Brain pericyte (primary cell): ENCODE measurements at places on chromosomes 16 and 17.

GRCh38 chr17:146546-146945, 9.2 kb downstream of the SCGB1C2 start:
- DNase-seq, result no peak

GRCh38 chr16:73054813-73055482, 7.0 kb upstream of the ZFHX3 start:
- DNase-seq, result no peak

DNA sequence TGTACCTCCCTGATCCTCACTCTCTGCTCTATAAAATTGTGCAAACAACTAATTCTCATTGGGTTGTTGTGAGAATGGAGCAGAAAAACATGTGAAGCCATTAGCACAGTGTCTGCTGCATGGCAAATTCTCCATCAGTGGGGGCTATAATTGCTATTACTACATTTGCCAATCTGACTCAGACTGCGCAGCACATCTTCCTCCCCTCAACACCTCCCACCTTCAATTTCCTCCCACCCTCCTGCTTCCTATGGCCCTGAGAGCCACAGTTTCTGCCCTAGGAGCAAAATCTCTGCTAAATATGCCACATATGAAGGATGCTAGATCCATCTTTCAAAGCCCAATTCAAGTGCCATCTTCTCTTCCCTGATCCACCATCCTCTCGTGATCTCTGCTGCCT, 37.0 kb downstream of the ABCC12 start:
- DNase-seq, result no peak

DNA sequence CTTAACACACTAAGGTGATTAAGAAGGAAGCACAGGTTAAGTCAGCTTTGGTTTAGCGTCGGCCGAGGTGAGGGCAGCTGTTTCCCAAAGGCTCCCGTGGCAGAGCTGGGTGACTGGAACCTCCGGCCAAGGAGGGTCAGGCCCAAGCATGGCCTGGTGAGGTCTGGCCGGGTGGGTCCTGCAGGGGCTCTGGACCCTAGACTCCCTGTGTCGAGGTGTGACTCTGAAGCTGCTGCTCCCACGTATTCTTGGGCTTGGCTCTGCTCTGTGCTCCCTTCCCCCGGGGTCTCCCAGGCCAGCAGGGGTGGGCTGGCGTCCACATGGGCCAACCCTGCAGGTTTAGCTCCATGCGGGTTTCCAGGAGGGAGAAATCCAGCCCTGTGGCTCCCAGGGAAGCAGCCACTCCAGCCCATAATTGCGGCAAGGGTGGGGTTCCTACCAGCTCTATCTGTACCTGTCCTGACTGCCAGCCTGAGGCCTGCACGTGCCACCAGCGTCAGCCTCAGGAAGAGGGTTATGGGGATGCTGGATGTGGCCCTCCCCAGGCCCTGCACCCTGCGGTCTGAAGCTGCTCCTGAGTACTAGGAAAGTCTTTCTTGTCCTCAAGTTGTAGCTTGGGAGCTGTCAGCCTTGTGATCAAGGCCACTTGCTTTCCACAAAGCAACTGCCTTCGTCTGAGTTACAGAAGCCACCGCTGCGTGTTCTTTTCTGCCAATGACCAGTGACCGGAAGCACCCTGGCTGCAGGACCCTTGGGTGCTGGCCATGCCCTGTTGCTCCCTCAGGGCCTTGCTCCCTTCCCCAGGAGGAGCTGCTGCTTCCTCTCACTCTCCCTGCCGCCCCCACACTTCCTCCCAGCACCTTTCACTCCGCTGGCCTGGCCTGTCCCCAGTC, 4.8 kb downstream of the CDK5R1 start:
- DNase-seq, result no peak

DNA sequence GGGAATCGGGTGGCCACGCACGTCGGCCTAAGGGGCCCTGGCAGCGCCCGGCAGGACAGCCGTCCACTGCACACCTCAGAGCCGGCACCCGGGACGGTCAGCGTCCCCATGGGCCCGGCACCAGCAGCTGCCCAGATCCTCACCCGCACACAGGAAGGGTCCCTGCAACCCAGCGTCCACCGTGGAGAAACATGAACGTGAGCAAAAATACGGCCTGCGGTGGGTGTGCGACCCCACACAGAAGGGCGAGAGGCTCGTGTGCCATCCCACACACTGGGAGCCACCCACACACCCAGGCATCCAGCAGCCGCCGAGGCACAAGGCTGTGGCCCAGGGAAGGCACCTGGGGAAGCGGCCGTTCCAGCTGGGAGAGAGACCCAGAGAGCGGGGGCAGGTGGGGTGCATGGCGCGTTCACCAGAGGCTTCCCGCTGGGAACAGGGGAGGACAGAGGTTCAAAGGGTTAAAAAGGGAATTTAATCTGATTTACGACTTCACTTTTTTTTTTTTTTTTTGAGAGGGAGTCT, 6.4 kb downstream of the PIEZO1 start:
- no peak for DNase-seq

DNA sequence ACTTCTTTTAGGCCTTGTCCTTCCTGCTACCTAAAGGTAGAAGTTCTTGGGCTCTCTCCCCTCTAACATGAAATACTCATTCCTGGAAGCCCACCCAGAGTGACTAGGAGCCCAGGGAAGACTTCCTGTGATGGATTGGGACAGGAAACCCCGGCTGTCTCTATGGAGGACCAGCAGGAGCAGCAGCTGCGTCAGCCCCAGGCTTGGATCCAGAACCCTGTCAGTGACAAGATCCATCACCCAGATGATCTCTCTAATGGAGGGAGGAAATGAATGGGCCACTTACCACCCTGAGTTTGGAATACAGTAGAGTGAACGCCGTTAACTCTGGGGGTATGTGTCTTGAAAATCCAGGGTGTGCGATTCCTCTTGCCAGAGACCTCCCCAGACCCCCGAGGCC, 195.7 kb upstream of the WSCD1 start:
- DNase-seq, result no peak

GRCh38 chr16:19861811-19862327, 22.8 kb downstream of the GPRC5B start:
- DNase-seq, result no peak

GRCh38 chr16:87410530-87410929, 18.4 kb downstream of the MAP1LC3B start:
- no peak for DNase-seq

- DNase-seq, result no peak
Measured at GRCh38 chr16:63301349-63301748, 1265.1 kb upstream of the CDH8 start.

DNA sequence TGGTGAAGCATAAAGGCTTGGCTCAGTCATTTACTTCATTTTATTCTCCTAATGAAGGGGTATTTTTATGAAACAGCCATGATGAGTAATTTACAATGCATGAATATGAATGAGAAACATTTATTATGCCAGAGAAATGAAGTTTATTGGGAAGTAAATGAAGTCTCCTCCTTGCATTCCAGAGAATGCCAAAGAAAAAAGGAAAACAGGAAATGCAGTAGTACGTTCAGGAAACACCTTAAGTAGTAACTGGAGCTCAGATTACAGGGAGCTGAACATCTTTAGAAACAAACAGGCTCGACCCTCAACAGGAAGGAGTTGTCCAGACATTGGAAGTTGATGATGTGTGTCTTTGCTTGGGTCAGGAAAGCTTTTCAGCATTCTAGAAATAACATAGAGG, 4.6 kb downstream of the KRT34 start:
- no peak for DNase-seq

- no peak for DNase-seq
Measured at GRCh38 chr17:9021992-9022572, 772 bp downstream of the NTN1 start.

DNA sequence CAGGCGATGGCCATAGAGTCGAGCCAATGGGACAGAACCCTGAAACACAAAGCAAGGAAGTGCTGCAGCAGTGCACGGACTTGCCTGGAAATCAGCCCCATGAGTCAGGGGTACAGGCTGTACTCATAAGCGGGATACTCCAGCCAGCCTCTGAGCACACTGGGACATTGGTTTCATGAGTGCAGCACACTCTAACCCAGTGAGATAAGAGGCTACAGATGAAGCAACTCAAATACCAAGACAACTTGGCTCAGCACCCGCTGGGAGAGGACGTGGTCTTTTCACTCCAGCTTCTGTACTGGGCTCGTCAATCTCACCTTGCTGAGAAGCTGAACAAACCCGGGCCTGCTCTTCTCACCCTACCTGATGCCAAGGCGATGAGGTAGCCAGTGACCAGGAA, 98.2 kb downstream of the AXIN2 start:
- no peak for DNase-seq

- no peak for DNase-seq
Measured at GRCh38 chr17:76191896-76192295, 48.4 kb downstream of the RNF157 start.

DNA sequence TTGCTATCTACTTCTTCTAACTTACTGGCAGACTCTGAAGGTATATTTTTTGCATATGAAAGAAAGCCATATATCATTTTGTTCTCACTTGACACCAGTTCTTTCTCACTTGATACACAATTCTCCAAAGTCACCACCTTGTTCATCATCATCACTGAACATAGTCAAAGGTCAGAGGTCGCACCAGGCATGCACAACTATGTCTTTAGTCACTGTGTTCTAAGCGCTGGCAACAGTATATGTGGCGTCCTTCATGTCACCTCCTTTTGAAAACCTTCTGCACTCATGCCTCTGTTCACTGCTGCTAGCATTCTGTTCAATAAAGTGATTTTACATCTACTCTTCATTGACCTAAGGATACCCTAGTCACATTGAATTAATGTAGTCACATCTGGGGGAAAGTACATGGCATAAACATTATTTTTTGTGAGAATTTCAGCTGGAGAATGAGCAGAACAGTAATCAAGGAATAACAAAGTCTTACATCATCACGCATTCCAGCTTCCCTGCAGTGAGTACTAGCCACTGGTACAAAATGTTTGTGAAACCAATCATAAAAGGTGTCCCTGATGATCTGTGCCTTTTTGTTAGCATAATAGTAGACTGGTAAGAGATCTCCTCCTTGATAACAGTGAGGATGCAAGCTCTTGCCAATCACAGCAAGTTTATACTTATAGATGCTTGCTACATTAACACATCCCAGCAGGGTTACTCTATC, 20.5 kb upstream of the TBX4 start:
- DNase-seq, result no peak

GRCh38 chr17:45168991-45169752, 7.5 kb downstream of the HEXIM2 start:
- DNase-seq, result no peak

GRCh38 chr17:74094651-74095050, 108.8 kb upstream of the RPL38 start:
- DNase-seq, result no peak

- no peak for DNase-seq
Measured at GRCh38 chr17:42072323-42073187, 22.2 kb upstream of the C17orf113 start.

GRCh38 chr16:74252329-74252728, 44.3 kb upstream of the PSMD7 start:
- DNase-seq, result no peak

- DNase-seq, result no peak
Measured at GRCh38 chr17:78381601-78382232, 3.3 kb downstream of the PGS1 start.

DNA sequence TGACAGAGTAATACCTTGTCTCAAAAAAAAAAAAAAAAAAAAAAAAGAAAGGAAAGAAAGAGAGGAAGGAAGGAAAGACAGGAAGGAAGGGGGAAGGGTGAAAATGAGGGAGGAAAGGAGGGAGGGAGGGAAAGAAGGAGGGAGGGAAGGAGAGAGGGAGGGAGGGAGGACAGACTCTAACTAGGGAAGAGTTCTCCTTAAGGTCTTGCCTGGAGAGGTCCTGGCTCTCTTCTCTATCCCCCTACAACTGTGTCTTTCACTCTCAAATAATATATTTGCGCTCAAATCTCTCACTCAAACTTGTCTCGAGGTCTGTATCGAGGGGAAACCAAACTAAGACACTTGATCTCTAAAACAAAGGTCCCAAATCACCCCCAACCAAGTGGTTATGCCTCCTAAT, 35.6 kb downstream of the WDR59 start:
- DNase-seq, result no peak

DNA sequence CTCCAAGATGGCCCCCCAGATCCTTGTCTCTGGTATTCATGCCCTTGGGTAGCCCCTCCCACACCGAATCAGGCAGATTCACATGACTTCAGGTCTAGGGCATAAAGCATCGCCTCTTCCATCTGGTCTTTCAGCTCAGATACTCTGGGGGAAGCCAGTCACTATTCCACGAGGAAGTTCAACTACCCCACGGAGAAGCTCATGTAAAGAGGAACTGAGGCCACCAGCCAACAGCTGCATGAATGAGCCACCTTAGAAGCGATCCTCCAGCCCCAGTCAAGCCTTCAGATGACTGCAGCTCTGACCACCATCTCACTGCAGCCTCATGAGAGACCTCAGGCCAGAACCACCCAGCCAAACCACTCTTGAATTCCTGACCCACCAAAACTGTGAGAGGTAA, 54.1 kb downstream of the SOCS3 start:
- DNase-seq, result no peak

DNA sequence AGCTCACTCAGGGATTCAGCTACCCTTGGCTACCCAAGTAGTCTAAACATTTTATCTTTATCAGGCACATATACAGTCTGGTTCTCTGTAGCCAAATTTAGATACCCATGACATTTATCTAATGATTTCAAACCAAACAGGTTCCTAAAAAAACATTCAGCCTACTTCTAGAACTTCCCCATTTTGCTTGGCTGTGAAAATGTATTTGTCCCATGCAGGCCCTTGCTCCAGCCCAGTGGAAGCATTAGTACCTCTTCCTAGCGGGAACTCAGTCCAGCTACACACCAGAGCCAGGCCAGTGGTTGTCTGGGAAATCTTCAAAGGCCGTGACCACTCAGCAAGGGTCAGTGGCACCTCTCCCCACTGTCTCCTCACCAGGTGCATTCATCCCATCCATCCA, 26.2 kb upstream of the NAGLU start:
- DNase-seq, result no peak

DNA sequence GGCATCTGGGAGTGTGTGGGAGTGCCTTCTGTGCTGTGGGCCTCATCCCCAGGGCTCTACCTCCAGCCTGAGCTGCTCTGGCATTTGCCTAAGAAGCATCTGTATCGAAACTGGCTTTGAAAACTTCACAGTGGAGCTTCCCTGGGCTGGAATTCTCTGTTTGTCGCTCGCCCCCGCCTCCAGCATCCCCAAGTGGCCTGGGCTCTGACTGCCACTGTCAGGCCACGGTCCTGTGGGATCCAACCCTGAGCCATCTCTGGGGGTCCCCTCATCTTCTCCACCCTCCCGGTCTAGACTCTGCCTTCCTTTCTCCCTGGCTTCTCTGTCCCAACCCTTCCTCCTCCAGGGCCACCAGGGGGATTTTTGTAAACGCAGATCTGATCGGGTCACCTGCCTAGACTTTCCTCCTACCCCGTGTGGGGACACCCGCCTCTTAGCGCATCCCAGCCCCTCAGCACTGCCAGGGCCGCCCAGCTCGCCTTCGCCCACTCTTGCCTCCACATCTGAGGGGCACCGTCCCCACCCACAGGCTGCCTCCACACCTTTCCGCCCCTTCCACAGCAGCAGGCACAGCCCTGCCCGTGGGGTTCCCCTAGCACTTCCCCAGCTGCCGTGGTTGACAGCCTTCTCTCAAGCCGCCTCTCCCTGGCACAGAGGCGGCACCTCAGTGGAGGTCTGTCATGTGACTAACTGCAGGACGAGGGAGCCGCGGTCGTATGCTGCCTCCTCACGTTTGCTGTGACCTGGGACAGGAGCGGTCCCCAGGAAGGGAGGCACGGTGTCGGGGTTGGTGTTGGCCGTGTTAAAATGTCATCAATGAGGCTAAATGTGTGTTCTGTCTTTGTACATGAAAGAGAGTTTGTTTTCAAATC, 12.0 kb downstream of the TBC1D24 start:
- DNase-seq, result no peak
